Kidney tubule cell (primary cell): ENCODE measurements at places on chromosomes 13 and 19.
A peak's percentile ranks its signal among the peaks of the same experiment; 100 is the strongest.

DNA sequence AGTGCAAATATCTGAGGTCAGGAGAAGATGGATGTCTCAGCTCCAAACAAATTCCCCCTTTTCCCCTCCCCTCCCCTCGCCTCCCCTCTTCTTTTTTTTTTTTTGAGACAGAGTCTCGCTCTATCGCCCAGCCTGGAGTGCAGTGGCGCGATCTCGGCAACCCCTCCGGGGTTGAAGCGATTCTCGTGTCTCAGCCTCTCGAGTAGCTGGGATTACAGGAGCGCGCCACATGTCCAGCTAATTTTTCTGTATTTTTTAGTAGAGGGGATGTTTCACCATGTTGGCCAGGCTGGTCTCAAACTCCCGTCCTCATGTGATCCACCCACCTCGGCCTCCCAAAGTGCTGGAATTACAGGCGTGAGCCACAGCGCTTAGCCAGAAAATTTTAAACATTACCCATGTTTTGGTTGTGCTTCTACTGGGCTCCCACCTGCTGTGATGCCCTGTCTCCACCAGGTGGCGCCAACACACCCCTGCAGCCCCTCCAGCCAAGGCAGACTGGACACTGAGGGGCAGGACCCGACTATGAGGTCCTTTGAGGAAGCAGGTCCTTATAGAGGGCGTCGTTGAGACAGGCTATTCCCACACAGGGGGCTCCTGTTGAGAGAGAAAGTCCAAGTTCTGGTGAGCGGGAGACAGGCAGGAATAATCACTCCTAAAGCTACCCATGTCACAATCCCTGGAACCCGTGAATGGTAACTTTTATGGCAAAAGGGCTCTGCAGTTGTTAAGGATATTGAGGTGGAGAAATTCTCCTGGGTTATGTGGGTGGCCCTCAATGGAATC lies 6.3 kb downstream of the ERICH4 start:
- DNase-seq, result peak; percentile 69

- DNase-seq, result no peak
These were observed 107.0 kb downstream of the KL start for GRCh38 chr13:33123066-33123859.

- DNase-seq, result peak; percentile 40
These were observed 1.2 kb downstream of the KPNA3 start for GRCh38 chr13:49791315-49791710.

- DNase-seq, result peak; percentile 54
These were observed 22.1 kb downstream of the MIPEP start for GRCh38 chr13:23867027-23867491.

GRCh38 chr19:1058112-1058511 lies 8.9 kb upstream of the ARHGAP45 start:
- no peak for DNase-seq

- DNase-seq, result peak; percentile 99
These were observed 21.0 kb upstream of the GDF15 start for GRCh38 chr19:18364826-18365528.

GRCh38 chr13:24650161-24650560 lies 30.0 kb upstream of the ATP12A start:
- DNase-seq, result no peak

DNA sequence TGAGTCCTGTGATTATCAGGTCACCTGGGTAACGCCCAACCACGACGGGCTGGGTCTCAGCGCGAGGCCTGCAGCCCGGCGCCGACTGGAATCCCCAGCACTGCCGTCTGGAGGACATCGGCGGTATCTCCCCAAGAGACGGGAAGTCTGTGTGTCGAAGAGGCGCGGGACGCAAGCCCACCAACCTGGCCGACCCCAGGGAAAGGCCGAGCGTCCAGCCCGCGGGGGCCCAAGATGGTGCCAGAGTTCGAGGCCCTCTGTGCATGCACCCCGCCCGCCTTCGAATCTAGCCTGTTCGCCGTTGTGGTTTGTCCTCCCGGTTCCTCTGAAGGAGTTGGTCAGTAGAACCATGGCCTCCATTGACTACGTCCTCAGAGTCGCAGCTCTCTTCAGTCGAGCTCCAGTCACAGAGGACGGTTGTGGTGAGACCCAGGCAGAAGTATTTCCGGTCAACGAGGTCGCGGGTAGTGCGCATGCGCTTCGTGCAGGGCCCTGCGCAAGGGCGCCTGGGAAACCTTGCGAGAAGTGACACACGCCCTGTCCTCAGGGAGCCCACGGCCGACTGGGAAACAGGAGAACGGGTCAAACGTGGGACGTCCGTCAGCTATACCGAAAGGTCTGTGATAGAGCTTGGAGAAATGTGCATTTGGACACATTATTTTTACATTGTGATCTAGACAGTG lies 24.1 kb upstream of the PEG3 start:
- DNase-seq, result no peak

- DNase-seq, result peak; percentile 86
These were observed 135.6 kb downstream of the NUFIP1 start for GRCh38 chr13:44853641-44854040.

DNA sequence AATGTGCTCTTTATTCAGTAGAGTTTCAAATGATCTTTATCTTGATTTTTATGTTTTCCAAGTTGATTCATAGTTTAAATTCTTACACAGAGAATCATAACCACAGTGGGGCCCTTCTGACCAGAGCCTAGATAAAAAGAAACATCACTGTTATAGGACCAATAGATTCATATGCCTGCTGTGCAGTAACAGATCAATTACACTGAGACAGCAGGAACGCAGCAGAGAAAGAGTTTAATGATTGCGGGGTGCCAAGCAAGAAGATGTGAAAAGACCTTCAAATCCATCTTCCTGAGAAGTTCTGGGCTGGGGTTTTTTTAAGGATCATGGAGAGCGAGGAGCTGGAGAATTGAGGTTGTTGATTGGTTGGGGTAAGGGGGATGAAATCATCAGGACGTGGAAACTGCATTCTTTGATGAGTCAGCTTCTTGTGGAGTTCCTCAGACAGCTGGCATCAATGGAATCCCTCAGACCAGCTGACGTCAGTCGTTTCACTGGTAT lies 346.6 kb downstream of the TBC1D4 start:
- peak; percentile 89 for DNase-seq

DNA sequence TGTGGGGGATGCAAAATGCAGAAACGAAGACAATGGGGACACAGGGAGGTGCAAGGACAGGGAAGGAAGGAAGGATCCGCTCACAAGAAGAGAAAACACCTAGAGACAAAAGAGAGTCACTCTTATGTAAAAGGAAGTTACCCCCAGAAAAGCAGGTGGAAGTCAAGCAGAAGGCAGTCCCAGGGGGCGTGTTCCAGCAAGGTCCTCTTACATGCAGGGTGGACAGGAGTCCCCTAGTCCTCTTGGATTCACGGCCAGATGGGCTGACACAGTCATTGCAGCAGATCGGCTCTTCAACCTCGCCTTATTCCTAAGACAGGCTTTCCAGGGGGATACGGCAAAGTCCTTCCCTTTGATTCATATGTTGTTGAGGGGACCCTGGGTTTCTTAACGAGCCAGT lies 83.9 kb upstream of the SPATA13 start:
- no peak for DNase-seq

- DNase-seq, result peak; percentile 43
These were observed 25.0 kb upstream of the VWA8 start for GRCh38 chr13:41985788-41986508.

DNA sequence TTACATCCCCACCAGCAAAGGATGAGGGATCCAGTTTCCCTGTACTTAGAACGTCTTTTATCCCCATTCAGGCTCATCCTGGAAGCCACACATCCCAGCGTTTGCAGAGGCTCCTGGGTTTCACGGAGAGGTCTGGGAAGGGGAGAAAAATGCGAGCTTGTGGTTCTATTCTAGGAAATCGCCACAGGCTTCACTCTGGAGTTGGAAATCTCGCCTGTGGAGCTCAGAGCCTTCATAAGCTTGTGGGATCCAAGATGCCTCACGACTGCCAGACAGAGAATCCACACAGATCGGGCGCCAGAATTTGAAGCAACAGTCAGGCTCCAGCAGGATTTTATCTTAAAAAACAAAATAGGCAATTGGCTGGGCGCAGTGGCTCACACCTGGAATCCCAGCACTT lies 157.9 kb downstream of the PTPRS start:
- no peak for DNase-seq

- DNase-seq, result no peak
These were observed 29.7 kb downstream of the FXYD5 start for GRCh38 chr19:35184267-35184666.

GRCh38 chr13:38735665-38736440 lies 49.0 kb downstream of the FREM2 start:
- DNase-seq, result peak; percentile 24

- DNase-seq, result peak; percentile 21
These were observed 21.0 kb upstream of the SPRY2 start for GRCh38 chr13:80361883-80362327.

- peak; percentile 50 for DNase-seq
These were observed 10.5 kb downstream of the MTMR6 start for GRCh38 chr13:25276748-25277147.

DNA sequence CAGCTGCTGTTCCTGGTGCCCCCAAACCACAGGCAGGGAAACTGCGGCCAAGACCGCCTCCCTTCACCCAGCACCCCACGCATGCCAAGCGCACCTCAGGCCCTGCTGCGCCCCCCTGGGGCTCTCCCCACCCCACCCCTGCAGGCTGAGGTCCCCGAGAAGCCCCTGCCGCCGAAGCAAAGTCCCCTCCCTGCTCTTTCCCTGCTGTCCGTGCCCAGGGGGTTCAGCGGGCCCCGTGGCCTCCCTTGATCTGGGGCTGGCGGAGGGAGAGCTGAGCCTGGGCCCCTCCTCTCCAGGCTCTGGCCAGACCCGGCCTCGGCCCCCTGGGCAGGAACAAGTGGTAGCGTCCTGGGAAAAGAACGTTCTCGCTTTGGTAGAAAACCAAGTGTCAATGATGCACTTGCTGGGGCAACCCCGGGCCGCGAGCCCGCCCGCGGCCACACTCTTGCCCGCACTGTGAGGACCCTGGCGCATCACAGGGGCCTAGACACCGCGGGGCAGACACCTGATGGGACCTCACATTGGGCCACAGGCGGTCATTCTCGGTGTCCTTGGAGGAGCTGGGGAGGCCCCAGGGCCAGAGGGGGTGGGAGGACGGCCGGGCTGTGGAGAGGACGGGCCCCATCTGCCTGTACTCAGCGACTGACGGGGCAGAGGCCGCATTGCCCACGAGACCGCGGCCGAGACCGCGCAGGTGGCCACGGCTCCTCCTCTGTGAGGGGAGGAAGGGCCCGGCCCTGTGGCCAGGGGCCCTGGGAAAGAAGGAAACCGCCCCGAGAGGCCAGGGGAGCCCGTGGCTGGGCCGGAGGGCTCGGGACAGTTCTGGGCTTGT lies 29.0 kb downstream of the GPX4 start:
- DNase-seq, result no peak

DNA sequence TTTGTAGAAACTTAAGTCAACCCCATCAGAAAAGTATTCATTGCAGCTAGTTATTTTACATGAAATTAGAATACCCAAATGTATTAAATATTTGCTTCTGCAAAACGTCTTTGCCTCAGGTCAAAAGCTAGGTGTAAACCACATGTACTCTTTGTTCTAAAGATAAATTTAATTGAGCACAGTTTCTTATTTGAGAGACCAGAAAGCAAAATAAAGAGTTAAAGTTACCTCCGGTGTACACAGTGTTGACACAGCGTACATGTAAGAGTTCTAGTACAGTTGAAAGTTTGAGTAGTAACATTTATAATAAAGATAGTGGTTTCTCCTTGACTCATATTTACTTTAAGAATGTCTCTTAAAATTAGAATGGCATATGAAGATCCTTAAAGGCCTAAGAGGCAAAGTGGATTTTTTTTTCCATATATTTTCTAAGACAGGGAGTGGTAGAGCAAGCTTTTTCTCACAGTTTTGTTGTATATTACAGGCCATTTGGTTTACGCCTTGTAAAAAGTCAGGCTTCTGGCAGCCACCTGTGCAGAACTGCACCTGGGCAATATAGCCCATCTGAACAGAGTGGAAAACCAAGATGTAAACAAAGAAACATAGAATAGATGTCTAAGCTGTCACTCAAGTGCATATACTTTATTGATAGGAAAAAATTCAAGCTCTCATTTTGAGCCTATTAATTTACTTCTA lies 2.9 kb downstream of the LRCH1 start:
- no peak for DNase-seq

DNA sequence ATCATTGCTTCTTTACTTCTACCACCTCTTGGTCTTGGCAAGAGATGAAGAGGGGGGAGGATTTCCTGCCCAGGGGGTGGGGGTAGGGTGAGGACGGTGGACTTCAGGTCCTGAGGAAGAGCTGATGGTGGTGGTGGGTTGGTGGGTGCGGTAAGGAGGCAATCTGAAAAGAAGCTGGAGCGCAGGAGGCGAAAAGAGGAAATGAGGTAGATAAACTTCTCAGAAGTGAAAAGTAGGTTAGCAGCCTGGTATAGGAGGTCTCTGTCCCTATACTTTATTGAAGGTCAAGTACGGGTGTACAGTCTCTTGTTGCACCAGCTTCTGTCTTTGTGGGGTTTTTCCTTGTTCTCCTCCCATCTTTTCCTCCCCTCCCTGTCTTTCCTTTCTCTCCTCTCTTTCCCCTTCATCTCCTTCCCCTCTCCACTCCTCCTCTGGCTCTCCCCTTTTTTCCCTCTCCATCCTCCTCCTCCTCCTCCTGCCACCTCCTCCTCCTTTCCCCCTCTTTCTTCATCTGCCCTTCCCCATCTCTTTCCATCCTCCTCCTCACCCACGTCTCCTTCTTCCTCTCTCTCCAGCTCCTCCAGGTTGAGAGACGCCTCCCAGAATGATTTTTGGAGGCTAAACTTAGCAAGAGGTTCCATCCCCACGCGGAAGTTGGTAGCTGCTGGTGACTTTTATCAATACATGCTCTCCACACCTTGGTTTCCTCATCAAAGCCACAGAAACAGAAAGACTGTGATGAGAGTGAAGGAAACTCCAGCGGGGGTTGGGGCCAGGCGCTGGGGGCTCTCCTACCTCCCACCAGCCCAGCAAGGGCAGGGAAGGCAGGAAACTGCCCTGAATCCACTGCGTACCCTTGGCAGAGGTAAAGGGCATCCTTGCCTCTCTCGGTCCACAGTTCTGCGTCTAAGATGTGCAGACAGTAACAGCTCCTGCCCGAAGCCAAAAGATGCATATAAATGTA lies 15.3 kb downstream of the TNFSF14 start:
- no peak for DNase-seq

- no peak for DNase-seq
These were observed 36.3 kb downstream of the ELF1 start for GRCh38 chr13:40982772-40983171.

GRCh38 chr19:2166741-2167738 lies 3.3 kb downstream of the DOT1L start:
- DNase-seq, result peak; percentile 49

- peak; percentile 64 for DNase-seq
These were observed 175.6 kb upstream of the SLITRK6 start for GRCh38 chr13:85974608-85975366.

GRCh38 chr13:97364031-97364430 lies 69.9 kb upstream of the RAP2A start:
- no peak for DNase-seq

DNA sequence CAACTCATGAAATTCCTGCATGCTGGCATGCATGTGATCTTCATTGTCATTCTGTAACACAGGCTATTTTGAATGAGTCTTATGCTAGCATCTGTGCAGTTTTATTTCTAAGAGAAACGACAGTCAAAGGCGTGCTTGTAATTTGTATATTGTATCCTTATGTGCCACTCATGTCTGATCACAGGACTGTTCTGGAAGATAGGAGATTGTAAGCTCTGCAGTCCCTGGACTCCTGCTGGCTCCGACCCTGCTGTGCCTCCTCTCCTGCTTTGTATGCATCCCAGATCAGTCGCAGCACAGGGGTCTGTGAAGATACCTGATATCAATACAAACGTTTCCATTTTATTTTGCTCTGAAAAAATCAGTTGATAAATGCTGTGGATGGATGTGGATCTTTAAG lies 653.1 kb downstream of the LIG4 start:
- DNase-seq, result no peak

GRCh38 chr13:43016226-43016625 lies 7.2 kb upstream of the DNAJC15 start:
- no peak for DNase-seq
